ENCODE measurements at places on chromosomes 4 and X.

DNA sequence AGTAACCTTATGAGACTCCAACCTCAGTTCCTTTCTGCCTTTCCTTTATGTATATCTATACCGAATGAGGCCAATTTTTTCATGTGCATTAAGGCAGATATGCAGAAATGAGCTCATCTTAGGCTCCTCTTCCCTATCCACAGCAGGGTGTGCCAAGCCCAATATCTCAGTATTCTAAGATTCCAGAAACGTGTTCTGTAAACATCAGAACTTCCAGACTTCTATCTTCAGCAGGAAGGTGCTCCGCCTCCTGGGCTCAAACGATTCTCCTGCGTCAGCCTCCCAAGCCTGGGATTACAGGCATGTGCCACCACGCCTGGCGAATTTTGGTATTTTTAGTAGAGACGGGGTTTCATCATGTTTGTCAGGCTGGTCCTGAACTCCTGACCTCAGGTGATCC is 31.0 kb upstream of the CCNG2 start:
- no peak for DNase-seq

DNA sequence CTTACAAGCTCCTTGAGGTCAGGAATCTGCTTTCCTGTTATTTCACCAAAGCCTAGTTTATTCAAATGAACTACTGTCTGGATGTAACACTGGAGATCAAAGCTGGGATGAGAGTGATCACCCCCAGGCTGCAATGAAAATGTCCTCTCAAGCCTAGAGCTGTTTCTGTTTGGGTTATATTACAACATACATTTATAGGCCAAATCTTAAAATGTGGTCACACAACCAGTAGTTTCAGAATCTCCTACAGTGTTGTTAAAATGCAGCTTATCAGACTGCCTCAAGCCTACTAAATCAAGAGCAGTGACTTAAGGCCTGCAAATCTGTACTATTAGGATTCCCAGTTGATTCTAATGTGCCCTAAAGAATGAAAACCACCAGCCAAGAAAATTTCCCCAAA is 207.5 kb downstream of the PAPSS1 start:
- DNase-seq, result no peak

DNA sequence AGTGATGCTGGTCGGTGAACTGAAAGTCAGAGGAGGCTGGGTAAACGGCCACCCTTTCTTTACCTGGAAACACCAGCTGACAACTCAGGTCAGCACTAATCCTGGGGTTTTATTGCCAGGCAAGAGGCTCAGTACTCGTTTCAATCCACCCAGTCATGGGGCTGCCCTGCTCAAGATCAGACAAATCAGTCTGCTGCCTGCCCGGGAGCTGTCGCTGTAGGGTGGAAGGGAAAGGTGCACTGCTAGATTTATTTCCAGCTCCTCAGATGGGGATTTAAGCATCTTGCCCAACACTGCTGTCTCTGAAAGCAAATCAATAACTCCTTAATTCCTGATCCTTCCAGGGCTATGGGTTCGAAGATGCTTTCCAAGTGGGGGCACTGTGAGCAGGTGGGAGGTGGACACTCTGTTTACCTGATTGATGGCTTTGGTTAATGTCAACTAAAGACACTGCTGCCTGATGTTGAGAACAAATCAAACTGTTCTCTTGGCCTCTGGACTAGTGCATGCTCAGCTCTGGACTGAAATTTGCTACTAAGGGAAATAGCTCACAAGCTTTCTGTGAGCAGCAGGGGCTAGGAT is 59.3 kb downstream of the PHKA2 start:
- no peak for DNase-seq

GRCh38 chr4:1331591-1332353 is 15.2 kb upstream of the UVSSA start:
- no peak for DNase-seq

DNA sequence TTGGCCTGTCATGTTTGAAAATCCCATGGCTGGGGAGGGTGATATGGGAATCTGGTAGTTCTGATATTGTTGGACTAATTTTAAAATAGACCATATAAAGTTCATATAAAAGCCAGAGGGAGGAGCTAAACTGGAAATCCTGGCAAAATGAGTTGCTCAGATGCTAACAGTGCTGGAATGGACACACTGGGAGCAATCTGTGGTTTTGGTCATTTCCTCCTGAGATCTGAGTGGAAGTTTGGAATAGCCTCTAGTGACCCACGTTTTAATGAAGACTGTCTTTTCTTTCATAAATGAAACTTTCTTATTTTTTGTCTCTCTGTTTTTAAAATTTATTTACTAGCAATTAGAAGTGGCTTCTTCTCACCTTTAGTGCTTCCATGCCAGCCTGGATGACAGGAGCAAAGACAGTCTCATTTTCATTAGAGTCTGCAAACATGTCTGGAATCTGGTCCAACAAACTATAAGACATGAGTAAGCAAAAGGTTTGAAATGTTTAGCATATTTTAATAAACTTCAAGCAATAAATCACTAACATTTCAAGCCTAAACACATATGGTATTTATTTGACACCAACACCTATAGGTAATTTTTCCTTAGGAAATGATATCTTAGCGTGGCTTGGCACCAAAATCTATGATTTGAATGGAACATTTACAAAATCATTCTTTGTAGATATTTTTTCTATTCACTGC is 66.6 kb downstream of the METTL14 start:
- DNase-seq, result no peak

All from CD4-positive, alpha-beta T cell treated with Interferon gamma for 1 hour (primary cell).